ENCODE measurements at places on chromosomes 13 and 19.

DNA sequence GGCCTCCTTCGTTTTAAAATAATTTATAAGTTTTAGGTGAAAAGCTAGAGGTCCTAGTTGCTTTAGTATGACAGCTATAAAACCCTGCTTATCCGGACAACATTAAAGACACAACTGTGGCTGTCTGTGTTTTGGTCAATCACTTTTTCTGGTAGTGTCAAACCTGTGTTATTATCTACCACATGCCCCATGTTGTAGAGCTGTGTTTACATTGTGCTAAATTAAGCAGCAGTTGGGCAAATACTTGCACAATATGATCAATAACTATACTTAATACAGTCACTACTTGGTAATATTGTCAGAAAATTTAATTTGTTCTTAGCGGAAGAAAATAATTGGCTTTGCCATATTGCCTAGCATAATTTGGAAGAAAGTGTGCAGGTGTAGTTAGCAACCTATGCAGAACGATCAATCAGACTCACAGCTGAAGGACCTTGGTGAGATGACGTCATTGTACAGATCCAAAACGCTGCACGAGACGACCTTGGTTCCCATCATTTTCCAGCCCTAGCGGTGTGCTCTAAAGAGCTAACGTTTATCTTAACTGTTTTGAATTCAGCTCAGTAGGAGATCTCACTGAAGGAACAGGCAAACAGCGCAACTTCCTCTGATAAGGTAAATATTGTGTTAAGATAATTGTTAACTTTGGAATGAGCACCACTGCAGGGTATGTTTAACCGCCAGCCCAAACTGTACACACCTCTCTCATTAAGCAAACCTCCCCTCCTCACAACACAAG lies 476.6 kb downstream of the IRS2 start:
- DNase-seq, result no peak

DNA sequence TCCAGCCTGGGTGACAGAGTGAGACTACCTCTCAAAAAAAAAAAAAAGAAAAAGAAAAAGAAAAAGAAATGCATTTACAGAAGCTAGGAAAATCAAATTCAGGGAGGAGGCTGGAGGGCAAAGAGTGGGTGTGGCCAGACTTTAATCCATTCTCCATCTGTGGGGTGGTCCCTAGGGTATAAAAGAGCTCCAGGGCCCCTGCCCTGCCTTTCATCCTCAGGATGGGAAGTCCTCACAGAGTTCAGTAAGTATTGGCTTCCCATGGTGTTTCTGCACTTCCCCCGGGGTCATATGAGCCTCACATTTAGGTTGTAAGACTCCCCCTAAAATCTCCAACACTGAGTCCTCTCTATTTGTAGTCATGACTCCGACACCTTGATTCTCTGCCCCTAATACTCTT lies 33.0 kb downstream of the DPRX start:
- no peak for DNase-seq

DNA sequence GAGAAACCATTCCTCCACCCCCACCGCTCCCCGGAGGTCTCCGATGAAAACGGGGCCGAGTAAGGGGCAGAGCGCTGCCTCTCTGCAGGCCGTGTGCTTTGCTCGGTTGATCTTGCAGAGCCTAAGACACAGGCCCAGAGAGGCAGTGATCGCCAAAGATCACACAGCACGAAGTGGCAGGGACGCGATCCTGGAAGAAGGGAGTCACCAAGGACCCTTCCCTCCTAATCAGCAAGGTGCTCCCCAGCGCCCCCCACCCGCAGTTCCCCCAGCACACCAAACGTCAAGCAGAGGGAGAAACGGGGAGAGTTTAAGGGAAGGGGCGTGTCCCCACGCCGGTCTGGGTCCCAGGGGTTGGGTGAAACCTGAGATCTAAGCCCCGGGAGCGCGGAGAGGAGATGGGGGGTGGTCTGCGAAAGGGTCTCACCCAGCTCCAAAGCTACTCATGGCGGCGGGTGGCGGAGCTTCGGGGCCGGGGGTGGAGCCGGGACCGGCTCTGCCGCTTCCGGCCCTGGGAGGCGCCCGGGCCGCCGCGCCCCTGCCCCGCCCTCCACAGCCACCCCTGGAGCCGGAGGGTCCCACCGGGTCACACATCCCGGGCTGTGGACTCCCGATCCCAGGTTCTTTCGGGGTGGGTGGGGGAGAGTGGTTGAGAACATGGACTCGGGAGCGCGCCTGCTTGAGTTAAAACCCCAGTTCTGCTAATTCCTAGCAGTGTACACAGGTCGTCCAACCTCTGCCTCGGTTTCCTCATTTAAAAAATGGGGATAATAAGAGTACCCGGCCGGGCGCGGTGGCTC lies at the start of gene EML2:
Gene EML2, minus strand, starts transcription at position 468 of the 800 bp plus-strand sequence. Its CDS starts 21 bp downstream, at position 447.
- peak; percentile 68 for DNase-seq

- no peak for DNase-seq
These were observed 224.1 kb downstream of the FGF9 start for GRCh38 chr13:21894703-21895699.

DNA sequence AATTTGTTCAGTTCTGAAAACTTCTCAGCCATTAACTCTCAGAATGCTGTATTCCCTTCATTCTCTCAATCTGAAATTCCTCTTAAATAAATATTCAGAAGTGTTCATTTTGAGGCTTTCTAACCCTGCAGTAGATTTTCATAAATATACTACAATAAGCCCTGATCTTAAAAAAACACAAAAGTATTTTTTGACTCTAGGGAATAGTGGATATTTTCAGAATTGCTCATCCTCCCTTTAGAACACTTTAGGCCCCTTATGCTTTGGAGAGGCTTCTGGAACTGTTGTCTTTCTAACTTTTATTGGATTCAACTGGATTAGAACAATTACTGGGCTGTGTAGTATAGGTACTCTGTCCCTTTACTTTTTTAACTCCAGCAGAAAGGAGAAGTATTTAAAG lies 1662.6 kb upstream of the MIR17HG start:
- no peak for DNase-seq
